ENCODE measurements at places on chromosomes 12 and 14.
A peak's percentile ranks its signal among the peaks of the same experiment; 100 is the strongest.

DNA sequence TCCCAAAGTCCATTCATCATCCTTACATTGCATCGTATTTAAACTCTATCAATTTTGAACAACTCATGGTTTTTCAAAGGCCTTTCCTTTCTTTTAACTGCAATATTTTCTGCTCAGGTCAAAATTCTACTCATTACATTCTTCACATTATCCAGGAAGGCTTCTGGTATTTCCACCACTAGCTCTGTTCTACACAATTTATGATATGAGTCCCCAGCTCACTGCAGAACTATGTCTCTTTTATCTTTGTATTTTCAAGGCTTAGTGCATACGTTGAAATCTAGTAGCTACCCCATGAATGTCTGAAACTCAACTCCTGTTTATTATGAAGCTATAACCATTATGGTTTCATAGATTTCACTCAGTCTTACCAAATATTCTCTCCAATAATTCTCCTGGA is 282.9 kb downstream of the DUSP6 start:
- no peak for DNase-seq

GRCh38 chr12:120688527-120689071 is 1.6 kb downstream of the MLEC start:
- no peak for DNase-seq

- no peak for DNase-seq
These were observed 208.9 kb downstream of the PIK3C2G start for GRCh38 chr12:18470251-18470650.

DNA sequence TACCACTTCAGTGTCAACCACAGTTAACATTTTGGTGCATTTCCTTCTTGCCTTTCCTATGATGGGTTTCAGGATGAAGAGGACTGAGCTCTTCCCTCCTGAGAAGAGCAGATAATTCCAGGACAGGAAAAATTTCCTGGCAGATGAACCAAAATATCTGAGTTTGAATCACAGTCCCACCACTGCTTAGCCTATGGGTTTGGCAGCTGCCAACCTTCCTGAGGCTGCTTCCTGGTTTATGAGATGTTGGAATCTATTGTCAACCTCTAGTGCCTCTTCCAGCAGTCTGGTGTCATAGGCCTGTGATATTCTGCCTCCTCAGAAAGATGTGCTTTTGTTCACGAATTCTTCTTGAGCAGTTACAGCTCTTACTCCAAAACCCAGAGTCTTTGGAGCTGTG is 197.4 kb upstream of the FRMD6 start:
- no peak for DNase-seq

DNA sequence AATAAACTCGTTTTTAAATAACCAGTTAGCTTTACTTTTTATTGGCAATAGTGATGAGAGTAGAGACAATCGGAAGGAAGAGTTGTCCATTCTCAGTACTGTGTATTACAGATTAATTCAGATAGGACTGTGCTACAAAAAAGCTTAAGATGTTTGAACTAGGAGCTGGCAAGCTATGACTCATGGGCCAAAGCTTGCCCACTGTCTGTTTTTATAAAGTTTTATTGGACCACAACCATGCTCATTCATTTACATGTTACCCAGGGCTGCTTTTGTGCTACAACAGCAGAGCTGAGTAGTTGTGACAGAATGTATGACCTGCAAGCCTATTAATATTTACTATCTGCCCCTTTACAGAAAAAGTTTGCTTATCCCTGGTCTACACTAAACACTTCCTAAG is 19.4 kb downstream of the GNS start:
- no peak for DNase-seq

DNA sequence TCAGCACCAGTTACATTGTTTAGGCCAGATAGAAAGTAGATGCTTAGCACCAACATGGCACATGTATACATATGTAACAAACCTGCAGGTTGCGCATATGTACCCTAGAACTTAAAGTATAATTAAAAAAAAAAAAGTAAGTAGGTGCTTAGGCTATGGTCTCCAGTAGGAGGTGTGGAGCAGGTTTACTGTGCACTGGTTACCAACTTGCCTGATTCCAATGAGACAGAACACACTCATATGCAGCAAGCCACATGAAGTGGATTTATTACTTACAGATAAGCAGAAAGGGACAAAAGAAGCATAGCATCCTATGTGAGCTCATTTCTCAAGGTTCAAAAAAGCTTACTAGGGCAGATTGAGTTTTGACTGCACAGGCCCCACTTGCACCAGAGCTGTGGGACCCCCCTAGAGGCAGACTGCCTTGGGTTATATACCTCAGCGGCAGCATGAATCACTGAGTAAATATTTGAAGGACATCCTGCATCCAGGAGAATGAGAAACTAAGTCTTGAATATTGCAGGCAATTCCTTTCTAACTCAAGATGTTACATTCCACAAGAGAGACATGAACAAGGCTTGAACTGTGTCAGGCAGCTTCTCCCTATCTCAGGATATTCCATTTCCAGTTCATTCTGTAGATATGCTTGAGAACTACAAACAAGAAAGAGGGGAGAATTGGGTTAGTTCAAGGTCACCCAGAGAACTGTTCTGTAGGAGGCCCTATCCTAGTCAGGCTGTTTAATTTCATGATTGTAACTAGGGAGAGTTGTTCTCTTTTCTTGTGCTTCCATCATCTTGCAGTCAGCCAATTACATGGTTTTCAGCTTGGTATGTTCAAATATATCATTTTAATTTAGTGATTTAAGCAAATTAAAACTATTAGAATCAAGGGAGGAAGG is 30.1 kb downstream of the LRFN5 start:
- no peak for DNase-seq

DNA sequence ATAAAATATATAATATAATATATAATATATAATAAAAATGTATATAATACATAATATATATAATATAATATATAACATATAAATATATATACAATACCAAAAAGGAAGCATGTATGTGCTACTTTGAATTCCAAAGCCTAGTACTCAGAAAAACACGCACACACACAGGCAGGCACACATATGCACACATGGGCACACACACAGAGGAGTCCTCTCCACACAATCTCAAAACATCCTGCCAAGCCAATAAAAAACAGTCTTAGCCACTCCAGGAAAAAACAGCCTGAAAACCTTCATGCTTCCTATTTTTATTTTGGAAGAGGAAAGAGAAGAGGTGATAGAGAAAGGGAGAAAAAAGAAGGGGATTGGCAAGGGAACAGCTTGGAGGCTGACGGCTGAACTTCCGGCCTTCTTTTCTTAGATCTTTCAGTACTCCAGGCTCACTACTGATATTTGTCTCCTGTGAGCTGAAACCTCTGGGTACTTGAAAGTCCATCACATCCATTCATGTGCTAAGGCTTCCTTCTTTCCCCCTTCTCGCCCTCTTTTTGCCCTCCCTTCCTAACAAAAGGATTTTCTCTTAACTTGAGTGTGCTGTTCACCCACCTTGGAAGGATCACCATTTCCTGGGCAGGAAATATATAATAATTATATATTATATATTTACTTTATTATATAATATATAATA is 394.2 kb downstream of the NUAK1 start:
- no peak for DNase-seq

DNA sequence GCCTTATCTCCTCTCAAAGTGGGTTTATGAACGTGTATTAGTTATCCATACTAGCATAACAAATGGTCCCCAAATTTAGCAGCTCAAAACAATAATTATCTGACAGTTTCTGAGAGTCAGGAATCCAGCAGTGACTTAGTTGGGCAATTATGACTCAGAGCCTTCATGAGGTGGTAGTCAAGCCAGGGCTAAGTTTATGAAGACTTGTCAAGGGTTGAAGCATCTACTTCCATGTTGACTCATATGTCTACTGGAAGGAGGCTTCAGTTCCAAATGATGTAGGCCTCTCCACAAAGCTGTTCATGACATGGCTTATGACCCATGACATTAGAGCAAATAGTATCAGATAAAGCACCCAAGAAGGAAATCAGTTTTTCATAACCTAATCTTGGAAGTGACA is 73.2 kb downstream of the IPO8 start:
- DNase-seq = no peak

GRCh38 chr12:22348208-22348607 is 13.7 kb upstream of the ST8SIA1 start:
- no peak for DNase-seq

DNA sequence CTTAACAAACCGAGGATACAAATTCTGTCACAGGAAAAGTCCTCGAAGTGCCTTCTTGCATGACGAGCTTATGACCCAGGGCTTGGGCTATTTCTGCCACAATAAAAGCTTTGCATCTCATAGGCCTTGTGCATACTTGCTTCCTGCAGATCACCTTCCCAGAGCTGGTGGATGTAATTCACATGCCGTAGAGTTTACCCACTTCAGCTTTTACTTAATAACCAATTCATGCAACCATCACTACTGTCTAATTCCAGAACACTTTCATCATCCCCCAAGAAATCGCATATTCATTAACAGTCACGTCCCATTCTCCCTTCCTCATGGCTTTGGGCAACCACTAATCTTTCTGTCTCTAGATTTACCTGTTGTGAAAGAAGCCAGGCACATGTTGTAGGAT is 9.0 kb upstream of the BDKRB1 start:
- no peak for DNase-seq

GRCh38 chr14:93078870-93079269 is 36.9 kb downstream of the ITPK1 start:
- DNase-seq = no peak

DNA sequence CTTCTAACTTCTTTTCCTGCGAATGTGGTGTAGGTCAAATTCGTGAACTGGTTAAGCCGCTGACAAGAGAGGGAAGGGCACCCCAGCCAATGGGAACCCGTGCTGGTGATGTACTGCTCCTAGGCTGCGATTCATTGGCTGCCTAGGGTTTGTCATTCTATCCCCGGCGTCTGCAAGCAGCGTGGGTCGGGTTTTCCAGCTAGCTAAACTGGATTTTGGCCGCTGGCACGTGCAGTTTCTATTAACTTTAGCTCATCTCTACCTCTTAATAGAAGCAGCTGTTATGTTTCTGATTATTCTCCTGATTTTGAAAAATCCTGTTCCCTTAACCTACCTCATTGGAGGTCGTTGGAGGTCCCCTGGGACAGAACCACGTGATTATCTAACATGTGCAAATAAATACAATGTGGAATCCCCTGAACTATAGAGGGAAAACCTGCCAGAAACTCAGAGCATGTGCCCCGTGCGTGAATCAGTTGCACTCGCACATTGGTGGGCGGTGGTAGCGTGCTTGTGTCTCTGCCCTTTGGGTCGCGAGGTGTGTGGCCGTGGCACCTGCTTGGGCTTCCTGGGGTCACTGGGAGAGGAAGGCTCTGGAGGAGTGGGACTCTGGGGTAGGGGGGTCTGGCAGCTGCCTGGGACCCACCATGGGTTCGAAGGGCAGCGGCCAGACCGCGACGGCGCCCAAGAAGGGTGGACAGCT is 876 bp upstream of the PPM1A start:
- peak; percentile 77 for DNase-seq

DNA sequence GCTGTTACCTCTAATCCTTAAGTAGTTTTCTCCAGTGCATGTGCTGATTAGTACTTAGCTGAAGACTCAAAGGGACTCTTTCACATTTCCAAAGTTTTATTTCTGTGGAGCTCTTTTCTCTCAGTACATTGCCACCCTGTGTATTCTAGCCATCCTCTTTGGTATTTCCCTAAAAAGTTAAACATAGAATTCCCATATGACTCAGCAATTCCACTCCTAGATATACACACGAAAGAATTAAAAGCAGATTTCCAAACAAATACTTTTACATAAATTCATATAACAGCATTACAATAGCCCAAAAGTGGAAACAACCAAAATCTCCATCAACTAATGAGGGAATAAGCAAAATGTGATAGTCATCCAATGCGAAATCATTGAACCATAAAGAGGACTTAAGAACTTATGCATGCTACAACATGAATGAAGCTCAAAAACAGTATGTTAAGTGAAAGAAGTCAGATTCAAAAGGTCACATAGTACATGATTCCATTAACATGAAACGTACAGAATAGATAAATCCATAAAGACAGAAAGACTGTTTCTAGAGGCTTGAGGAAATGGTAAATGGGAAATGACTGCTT is 9.0 kb upstream of the NOVA1 start:
- DNase-seq = no peak

DNA sequence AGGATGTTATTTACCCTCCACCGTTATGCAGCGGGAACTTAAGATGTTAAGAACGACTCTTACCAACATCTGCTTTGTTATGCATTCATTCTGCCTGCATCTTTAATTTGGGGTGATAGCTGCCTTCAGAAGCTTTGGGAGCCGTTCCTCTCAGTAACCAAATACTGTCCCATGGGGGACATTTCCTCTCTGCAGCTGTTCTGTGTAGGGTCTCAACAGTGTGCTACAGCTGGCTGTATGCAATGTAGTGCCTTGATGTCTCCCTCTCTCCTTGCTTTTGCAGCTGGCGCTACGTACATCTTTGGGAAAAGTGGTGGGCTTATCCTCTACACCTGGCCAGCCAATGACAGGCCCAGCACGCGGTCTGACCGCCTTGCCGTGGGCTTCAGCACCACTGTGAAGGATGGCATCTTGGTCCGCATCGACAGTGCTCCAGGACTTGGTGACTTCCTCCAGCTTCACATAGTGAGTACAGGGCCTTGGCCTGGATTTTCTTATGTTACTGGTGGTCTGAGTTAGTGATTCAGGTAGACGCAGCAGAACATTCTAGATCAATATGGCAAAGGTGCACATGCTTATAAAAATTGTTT is 744.3 kb downstream of the DIO2 start:
- no peak for DNase-seq

DNA sequence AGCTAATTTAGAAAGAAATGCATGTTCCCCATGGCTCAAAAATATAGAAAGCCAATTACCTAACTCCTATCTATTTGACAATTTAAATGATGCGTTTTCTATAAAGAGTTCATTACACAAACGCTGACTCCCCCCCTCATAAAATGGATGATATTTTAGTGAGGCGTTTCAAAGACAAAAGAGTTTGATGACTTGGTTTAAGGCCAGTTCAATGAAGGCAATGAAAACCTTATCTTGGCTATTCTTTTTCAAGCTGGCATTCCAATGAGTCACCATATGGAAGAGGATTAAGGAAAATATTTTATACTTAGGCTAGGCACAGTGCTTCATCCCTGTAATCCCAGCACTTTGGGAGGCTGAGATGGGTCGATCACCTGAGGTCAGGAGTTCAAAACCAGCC is 62.7 kb downstream of the HMGA2 start:
- no peak for DNase-seq

DNA sequence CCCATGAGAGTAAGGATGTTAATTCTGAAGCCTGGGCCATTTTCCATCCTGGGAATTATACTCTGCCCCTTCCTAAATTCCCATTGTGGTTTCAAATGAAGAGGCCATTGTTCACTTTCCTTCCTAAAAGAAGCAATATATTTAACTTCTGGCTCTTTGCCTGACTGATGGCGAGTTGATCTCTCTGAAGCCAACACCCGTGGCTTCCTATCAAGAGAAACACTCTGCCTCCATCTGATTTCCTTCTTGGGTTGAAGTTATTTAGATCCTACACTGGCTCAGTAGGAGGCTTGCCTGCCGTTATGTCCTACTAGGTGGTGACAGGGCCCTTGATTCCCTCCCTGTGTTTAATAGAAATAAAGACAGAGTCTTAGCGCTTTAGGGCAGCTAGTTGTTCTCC is 97.4 kb downstream of the PRKCH start:
- no peak for DNase-seq

GRCh38 chr12:11031307-11031706 is at the start of gene TAS2R31:
Gene TAS2R31 (minus strand): TSS chr12:11031407. CDS start chr12:11031335, 72 bp downstream.
- DNase-seq = no peak
